ENCODE measurements at places on chromosomes 5 and 9.

DNA sequence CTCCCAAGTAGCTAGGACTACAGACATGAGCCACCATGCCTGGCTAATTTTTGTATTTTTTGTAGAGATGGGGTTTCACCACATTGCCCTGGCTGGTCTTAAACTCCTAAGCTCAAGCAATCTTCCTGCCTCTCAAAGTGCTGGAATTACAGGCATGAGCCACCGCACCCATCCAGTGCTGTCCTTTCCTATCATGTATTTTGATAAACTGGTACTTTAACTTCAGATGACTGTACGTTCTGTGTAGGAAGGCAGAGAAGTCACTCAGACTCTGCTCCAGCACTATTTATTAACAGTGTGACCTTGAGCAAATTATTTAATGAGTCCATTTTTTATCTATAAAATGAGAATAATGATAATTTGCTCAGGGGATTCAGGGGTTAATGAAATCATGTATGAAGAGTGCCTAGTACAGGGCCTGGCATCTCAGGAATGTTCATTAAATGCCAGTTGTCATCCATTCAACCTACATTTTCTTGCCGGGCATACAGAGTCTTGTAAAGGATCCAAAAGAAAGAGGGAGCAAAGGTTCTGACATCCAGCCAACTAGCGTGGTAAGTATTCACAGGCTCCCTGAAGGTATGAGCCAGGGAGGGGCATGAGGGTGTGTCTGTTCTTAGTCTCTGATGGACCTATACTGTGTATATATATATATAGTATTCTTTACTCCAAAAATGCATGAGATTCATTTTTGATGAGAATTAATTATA lies 201.9 kb downstream of the PBX3 start:
- no peaks in the 10 kb centered on the region for H3K27me3 ChIP-seq
- no peak overlapping the region for H3K27ac ChIP-seq
- H3K4me3 ChIP-seq = no peak overlapping the region
- no peaks in the 10 kb centered on the region for H3K4me1 ChIP-seq
- H3K36me3 ChIP-seq = no peaks in the 10 kb centered on the region

DNA sequence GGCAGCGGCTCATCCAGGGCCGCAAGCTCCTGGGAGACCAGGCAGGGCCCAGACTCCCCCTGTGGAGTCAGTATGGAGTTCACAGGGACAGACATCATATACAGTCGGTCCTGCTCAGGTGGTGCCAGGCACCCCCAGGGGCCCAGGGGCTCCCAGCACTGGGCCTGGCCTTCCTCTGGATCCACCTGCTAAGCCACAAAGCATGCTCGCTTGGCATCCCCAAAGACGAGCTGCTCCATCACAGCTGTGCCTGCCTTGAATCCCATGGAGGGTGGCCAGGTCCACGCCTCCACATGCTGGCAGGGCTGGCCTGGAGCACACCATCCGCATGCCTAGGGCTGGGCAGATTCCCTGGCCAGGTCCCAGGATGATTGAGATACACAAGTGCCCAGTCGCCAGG lies 4.6 kb downstream of the BICD2 start:
- peak overlapping the region; percentile 41 for H3K27ac ChIP-seq
- no peaks in the 10 kb centered on the region for H3K36me3 ChIP-seq
- H3K4me3 ChIP-seq = no peak overlapping the region
- peak; percentile 91 for DNase-seq
- no peaks in the 10 kb centered on the region for H3K27me3 ChIP-seq

GRCh38 chr5:95907067-95907705 lies 54.5 kb downstream of the ELL2 start:
- DNase-seq = no peak
- no peak overlapping the region for H3K4me3 ChIP-seq
- H3K27me3 ChIP-seq = no peaks in the 10 kb centered on the region
- no peak overlapping the region for H3K27ac ChIP-seq
- peaks cover 49% of the 10 kb centered on the region for H3K4me1 ChIP-seq

GRCh38 chr9:98533132-98533531 lies 175.6 kb downstream of the GABBR2 start:
- H3K27me3 ChIP-seq = no peaks in the 10 kb centered on the region
- H3K36me3 ChIP-seq = no peaks in the 10 kb centered on the region
- H3K4me3 ChIP-seq = no peak overlapping the region
- no peak for DNase-seq

GRCh38 chr9:136049491-136050265 lies 45.4 kb downstream of the NACC2 start:
- peaks cover 25% of the 10 kb centered on the region for H3K4me1 ChIP-seq
- peaks cover 21% of the 10 kb centered on the region for H3K36me3 ChIP-seq
- H3K27ac ChIP-seq = no peak overlapping the region
- no peaks in the 10 kb centered on the region for H3K27me3 ChIP-seq
- no peak overlapping the region for H3K4me3 ChIP-seq

GRCh38 chr9:88289532-88289931 lies 98.7 kb upstream of the SPIN1 start:
- H3K36me3 ChIP-seq = no peaks in the 10 kb centered on the region
- no peak for DNase-seq
- H3K27ac ChIP-seq = no peak overlapping the region
- no peaks in the 10 kb centered on the region for H3K4me1 ChIP-seq

GRCh38 chr5:123582550-123583285 lies 70.7 kb downstream of the CSNK1G3 start:
- no peaks in the 10 kb centered on the region for H3K27me3 ChIP-seq
- H3K4me3 ChIP-seq = no peak overlapping the region
- no peaks in the 10 kb centered on the region for H3K36me3 ChIP-seq
- H3K27ac ChIP-seq = peak overlapping the region; percentile 16
- H3K4me1 ChIP-seq = no peaks in the 10 kb centered on the region
- DNase-seq = no peak

GRCh38 chr5:142151436-142152383 lies 43.1 kb downstream of the NDFIP1 start:
- no peak overlapping the region for H3K27ac ChIP-seq
- DNase-seq = no peak
- no peaks in the 10 kb centered on the region for H3K4me1 ChIP-seq
- no peak overlapping the region for H3K4me3 ChIP-seq

GRCh38 chr9:114093761-114094505 lies 5.2 kb downstream of the KIF12 start:
- DNase-seq = no peak
- no peaks in the 10 kb centered on the region for H3K36me3 ChIP-seq
- H3K27me3 ChIP-seq = peaks cover 8% of the 10 kb centered on the region
- no peak overlapping the region for H3K27ac ChIP-seq
- no peaks in the 10 kb centered on the region for H3K4me1 ChIP-seq
- H3K4me3 ChIP-seq = no peak overlapping the region

GRCh38 chr5:148853868-148854267 lies 27.5 kb downstream of the ADRB2 start:
- DNase-seq = no peak
- H3K4me1 ChIP-seq = peaks cover 92% of the 10 kb centered on the region
- H3K36me3 ChIP-seq = no peaks in the 10 kb centered on the region
- peak overlapping the region; percentile 72 for H3K27ac ChIP-seq

- H3K36me3 ChIP-seq = no peaks in the 10 kb centered on the region
- H3K4me3 ChIP-seq = no peak overlapping the region
- no peaks in the 10 kb centered on the region for H3K4me1 ChIP-seq
- no peaks in the 10 kb centered on the region for H3K27me3 ChIP-seq
These were observed 88.3 kb downstream of the LHX2 start for GRCh38 chr9:124099860-124100259.

- no peak for DNase-seq
- H3K4me3 ChIP-seq = no peak overlapping the region
- no peaks in the 10 kb centered on the region for H3K4me1 ChIP-seq
- H3K36me3 ChIP-seq = no peaks in the 10 kb centered on the region
- no peak overlapping the region for H3K27ac ChIP-seq
- H3K27me3 ChIP-seq = no peaks in the 10 kb centered on the region
These were observed 82.0 kb upstream of the WWC1 start for GRCh38 chr5:168209244-168209995.

GRCh38 chr5:36656556-36656955 lies 50.1 kb downstream of the SLC1A3 start:
- no peaks in the 10 kb centered on the region for H3K36me3 ChIP-seq
- DNase-seq = no peak
- H3K27me3 ChIP-seq = no peaks in the 10 kb centered on the region
- H3K4me1 ChIP-seq = peaks cover 67% of the 10 kb centered on the region
- peak overlapping the region; percentile 85 for H3K27ac ChIP-seq

GRCh38 chr5:95727764-95728191 lies 3.4 kb upstream of the RHOBTB3 start:
- DNase-seq = no peak
- peaks cover 26% of the 10 kb centered on the region for H3K4me1 ChIP-seq
- no peaks in the 10 kb centered on the region for H3K27me3 ChIP-seq
- no peak overlapping the region for H3K4me3 ChIP-seq
- peak overlapping the region; percentile 95 for H3K27ac ChIP-seq

DNA sequence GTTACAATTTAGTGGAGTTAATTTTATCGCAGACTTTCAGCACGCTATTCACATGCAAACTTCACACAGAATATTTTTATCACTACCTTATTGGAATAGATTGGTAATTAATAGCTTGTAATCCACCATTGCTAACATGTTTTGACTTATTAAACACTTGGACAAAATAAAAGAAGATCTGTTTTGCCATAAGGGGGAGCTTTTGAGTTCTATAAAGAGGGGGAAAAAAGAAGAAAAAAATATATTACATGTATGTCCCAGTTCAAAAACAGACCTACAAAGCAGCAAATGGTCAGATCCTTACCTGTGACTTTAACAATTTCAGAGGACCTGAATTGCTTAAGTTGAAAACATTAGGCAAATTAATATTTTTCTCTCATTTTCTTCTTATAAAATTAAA lies 1.2 kb upstream of the PAPPA start:
- no peak for DNase-seq
- no peak overlapping the region for H3K4me3 ChIP-seq
- no peaks in the 10 kb centered on the region for H3K36me3 ChIP-seq
- peaks cover 30% of the 10 kb centered on the region for H3K4me1 ChIP-seq

- no peak overlapping the region for H3K4me3 ChIP-seq
- DNase-seq = no peak
- peaks cover 11% of the 10 kb centered on the region for H3K4me1 ChIP-seq
- no peaks in the 10 kb centered on the region for H3K27me3 ChIP-seq
- H3K27ac ChIP-seq = no peak overlapping the region
- H3K36me3 ChIP-seq = no peaks in the 10 kb centered on the region
These were observed 2.1 kb downstream of the RGS3 start for GRCh38 chr9:113465599-113466140.

- H3K4me3 ChIP-seq = no peak overlapping the region
- no peaks in the 10 kb centered on the region for H3K36me3 ChIP-seq
- DNase-seq = no peak
- H3K27me3 ChIP-seq = no peaks in the 10 kb centered on the region
- H3K27ac ChIP-seq = no peak overlapping the region
These were observed 549.9 kb upstream of the KLF4 start for GRCh38 chr9:108039493-108039892.

DNA sequence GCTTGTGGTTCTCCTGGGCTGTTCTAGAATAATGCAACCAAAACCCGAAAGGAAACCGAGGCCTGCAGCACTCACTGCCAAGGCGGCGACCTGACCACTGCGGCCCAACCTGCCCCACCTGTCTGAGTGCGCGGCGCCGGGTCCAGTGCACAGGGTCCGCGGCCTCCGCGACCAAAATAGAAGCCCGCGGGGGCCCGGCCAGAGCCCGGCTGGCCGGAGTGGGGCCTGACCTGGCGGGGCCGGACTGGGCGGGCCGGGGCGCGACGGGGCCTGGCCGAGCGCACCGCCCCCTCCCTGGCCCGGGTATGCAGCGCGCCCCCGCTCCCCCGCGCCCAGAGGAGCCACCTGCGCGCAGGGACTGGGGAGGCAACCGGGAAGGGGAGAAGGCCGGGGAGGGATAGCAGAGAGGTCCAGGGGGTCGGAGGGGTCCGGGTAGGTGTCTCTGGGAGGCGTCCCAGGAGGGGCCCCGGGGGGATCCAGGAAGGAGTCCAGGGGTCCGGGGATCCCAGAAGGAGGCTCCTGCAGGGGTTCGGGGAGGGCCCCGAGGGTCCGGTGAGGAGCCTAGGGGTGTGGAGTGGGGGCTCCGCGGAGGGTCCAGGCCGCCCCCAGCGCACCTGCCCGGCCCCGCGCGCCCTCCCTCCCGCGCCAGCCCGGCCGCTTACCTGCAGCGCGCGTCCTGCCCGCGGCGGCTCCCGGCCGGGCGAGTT lies 503 bp downstream of the SEMA4D start:
- H3K4me1 ChIP-seq = peaks cover 25% of the 10 kb centered on the region
- H3K27me3 ChIP-seq = no peaks in the 10 kb centered on the region
- peak; percentile 61 for DNase-seq
- H3K4me3 ChIP-seq = peak overlapping the region; percentile 73
- H3K36me3 ChIP-seq = no peaks in the 10 kb centered on the region
- H3K27ac ChIP-seq = peak overlapping the region; percentile 96

DNA sequence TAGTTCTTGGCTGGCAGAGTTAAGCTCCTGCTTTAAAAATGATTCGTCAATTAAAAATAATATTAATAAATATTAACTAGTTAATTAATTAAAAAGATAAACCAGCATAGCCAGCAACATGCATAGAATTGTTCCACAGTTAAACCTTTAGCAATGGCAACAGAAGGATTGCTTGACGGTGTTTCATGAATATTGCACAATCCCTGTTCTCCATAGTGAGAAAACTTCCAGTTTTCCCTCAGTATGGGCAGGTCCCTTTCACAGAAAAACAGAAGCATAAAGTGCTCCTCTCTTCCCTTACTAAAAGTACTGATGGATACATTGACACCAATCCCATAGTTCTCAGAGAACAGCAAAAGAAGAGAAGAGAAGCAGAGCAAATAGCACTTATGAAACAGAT lies 71.4 kb upstream of the CAST start:
- H3K27ac ChIP-seq = no peak overlapping the region
- H3K36me3 ChIP-seq = no peaks in the 10 kb centered on the region

DNA sequence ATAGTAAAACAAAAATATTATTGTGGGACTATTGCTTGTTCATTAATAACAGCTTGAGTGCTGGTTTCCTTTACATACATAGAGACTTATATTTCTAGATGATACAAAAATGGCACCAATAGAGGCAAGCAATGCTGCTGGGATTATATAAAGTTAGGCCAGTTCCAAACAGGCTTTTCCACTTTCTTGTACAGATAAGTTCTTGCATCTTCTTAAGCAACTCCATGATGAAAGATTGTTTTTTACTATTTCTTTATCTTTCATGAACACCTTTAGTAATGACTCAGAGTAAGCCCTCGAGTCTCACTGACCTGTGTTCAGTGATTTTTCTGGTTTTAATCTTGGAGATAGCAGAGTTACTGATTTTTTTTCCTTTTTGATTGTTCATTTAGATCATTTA lies 324.4 kb downstream of the PRR16 start:
- H3K27ac ChIP-seq = no peak overlapping the region
- no peaks in the 10 kb centered on the region for H3K36me3 ChIP-seq
- H3K4me1 ChIP-seq = no peaks in the 10 kb centered on the region
- H3K4me3 ChIP-seq = no peak overlapping the region
- no peak for DNase-seq

Data from gastrocnemius medialis (tissue), 4 donors.